ENCODE measurements at places on chromosomes 16 and 17.

DNA sequence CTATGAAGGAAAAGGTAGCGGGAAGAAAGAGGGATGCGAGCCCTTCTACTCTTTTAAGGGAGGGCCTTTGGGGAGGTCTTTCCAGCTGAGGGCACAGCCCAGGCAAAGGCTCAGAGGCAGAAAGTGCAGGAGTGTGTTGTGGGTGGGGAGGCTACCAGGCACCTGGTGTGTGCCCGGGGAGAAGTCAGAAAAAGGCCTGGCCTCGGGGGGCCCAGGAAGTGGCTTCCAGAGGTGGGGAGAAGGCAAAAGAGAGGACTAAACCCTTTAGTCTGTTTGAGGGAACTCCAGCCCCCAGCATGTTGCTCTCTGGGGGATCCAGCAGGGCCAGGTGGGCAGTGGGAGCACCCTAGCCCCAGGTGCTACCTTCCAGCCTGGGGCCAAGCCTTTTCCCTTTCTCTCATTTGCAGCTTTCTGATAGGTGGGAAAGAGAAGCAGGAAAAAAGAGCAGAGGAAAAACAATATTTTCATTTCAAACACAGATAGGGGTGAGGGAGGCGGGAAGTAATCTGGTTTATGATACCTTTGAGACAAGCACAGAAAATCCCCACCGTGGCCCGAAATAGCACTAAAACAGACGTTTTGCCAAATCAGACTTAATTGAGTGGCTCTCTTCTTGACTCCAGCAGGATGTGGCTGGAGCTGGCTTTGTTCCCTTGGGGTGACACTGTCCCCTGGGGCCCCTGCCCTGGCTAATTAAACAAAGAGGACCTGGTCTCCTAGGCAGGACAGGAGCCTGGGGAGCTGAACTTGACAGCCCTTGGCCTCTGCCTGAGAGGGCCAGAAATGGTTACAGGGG is 10.4 kb downstream of the RAI1 start:
- no peak for DNase-seq

DNA sequence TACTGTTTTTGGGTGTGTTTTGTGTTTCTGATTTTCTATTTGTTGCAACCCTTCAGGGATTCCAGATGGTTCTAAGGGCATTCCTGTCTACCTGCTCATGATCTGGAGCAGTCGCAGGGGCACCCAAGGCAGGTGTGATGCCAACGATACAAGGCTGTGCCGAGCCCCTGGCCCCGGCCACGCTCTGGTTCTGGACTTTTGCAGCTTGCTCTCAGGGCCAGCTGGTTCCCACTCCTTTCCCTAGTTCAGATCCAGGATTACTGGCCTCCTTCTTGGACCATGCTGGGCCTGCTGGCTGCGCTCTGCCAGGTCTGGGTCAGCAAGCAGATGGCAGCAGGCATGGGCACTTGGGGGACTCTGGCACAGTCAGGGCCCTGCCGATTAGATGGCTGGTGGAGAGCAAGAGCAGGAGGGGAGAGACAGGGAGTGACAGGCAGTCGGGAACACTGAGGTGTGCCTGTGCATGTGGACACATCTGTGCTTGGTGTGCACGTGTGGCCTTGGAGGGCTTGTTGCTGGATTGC is 15.2 kb upstream of the RAP1GAP2 start:
- no peak for DNase-seq

DNA sequence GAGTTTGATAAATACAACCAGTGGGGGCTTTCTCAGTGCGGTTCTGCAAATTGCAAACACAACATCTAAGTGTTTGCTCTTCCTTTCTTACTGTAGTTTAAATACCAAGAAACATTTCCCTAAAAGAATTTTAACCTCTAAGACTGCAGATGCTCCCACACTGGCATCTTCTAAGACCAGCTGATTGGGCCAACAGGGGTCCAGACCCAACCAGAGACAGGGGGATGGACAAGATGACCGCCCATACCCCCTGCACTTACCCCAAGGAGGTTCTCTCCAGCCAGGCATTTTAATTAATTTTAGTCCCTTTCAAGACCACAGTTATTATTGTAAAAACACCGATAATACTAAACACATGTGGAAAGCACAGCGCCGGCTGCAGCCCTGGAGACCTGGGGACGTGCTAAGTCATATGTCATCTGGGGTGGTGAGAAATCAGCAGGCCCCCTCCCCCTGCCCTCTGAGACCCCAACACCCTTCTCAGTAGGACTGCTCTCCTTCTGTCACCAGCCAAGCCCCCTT is 242.3 kb downstream of the SOX9 start:
- DNase-seq, result no peak

DNA sequence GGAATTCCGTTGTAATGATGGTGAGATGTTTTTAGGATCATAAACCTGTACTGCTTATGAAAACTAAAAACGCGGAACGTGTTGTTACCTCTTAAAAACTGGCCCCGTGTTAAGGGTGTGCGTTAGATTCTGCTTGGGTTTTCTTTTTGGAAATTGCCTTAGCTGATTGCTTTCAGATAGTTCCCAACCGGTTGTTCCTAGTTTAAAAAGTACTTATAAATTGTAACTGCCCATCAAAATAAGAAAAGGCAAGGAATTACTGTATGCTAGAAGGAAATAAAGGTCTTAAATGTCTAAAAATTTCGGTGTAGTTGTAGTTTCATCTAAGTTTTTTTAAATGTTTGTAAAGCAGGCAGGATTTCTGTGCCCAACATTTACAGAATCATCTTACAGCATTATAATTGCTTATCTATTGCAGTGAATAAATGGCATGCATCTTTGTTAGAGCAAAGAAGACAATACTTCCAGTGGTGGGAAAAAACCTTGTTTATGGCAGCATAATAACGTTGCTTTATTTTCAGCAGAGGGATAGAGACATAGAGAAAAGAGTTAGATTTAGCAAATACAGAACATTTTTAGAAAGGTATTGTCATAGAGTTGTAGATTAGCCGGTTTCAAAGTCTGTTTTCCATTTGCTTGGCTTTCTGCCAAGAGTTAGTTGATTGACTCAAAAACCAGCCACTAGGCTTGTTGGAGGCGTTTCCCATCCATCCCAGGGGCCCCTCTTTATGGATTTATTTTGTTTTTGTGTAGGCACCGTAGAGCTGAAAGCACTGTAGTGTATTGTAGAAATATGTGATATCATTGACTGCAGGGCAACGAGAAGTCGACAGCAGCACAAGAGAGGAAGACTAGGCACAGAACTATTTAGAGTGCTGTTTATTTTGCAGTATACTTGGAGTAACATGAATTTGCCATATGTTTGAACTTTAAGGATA is 1.7 kb downstream of the PPM1D start:
- no peak for DNase-seq

DNA sequence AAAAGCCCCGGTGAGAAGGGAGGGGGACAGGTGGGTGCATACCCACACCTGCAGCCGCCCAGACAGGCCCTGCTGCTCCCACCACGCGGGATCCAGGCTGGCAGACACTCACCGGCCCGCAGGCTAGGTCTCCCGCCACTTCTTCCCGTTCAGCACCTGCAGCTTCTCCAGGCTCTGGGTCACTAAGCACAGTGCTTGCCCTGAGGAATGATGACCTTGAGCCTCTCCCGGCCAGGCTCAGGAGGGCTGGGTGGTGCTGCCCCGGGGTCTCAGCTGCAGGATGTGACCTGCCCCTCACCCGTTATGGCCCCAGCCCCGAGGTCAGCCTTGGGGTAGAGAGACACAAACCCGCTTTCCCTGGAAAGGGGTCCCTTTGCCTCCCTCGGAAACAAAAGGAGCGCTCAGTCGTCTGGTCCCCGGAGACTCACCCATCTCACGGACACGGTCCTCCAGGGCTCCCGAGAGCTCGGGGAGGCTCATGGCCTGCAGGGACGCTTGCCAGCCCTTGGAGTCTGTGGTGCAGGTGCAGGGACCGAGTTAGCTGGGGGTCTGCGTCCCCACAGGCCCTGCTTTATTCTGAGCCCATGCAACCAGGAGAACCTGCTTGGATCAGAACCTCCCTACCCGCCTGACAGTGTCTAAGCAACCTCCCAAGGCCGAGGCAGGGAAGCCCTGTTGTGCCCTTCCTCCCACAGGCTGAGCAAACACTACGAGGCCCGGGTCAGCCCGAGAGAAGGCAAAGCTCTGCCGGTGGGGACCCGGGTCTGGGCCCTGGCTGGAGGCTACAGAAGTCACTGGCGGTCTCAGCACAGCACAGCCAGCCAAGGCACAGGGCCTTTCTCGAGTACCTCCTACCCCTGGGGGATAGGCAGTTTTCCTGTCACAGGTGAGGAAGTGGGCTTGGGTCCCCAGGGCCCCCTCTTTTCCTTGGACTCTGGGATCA is 3.8 kb downstream of the NUDT16L1 start:
- DNase-seq, result no peak

GRCh38 chr16:24989494-24989893 is 25.7 kb downstream of the ARHGAP17 start:
- DNase-seq, result no peak

DNA sequence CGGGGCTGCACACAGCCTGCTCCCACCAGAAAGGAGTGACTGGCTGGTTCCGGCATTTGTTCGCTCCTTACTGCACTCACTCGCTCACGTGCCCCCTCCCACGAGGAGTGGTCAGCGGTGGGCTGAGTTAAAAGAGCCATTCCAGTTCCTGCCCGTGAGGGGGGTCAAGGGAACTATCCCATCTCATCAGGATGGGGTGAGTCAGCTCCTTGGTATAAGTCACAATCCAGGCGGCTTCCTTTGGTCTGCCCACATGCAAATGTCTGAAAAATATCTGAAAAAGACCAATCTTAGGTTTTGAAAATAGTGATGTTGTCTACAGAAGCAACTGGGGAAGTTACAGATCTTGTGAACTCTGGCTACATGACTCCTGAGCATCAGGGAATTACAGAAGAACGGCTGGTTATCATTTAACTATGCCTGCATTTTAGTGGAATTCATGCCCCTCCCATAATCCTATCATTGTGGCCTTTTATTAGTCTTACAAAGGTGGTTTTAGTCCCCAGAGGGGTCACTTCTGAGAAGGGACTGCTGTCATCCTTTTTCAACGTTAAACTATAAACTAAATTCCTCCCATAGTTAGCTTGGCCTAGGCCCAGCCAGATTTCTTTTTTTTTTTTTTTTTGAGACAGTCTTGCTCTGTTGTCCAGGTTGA is 9.8 kb upstream of the TNFSF12 start:
- no peak for DNase-seq

- DNase-seq, result no peak
These were observed 91.7 kb upstream of the CACNG3 start for GRCh38 chr16:24164416-24164815.

- DNase-seq, result no peak
These were observed 15.8 kb downstream of the ANKFY1 start for GRCh38 chr17:4247971-4248388.

DNA sequence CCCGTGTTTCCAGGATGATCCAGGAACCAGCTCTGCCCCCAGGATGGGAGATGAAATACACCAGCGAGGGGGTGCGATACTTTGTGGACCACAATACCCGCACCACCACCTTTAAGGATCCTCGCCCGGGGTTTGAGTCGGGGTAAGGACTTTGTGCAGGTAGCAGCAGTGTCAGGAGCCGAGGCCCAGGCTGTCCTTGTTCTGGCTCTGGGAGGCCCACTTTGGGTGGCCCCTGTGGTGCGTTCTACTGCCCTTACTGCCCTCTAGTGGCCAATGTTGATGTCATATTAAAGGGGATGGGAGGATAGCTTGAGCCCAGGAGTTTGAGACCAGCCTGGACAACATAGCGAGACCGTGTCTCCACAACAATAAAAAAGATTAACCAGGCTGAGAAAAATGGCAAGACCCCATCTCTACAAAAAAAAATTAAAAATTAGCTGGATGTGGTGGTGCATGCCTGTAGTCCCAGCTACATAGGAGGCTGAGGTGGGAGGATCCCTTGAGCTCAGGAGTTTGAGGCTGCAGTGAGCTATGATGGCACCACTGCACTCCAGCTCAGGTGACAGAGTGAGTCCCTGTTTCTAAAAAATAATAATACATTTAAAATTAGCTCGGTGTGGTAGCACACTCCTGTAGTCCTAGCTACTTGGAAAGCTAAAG is 20.9 kb upstream of the CLEC18A start:
- DNase-seq, result no peak

GRCh38 chr17:82839617-82840292 is at the start of gene ZNF750:
ZNF750 (minus strand) TSS chr17:82840022; CDS start chr17:82832454, 7,568 bp downstream.
- DNase-seq, result no peak

DNA sequence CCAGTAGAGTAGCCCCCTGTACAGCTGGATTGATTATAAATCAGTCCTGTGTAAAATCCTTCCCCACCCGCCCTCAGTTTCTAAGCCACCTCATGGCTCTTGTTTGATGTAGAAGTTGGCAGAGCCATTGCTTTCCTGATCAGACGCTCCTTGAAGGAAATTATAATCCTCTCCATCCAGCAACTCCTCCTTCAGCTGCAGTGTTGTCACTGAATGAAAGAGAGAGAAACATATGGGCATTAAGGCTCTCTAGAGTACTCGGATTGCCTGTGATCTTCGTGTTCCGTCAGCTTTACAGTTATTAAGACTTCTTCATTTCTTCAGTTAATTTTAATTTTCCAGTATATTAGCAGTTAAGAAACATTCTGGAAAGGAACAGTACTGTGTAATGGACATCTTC is 14.3 kb downstream of the NME2 start:
- no peak for DNase-seq

GRCh38 chr17:836151-836550 is 54.0 kb downstream of the MRM3 start:
- no peak for DNase-seq

DNA sequence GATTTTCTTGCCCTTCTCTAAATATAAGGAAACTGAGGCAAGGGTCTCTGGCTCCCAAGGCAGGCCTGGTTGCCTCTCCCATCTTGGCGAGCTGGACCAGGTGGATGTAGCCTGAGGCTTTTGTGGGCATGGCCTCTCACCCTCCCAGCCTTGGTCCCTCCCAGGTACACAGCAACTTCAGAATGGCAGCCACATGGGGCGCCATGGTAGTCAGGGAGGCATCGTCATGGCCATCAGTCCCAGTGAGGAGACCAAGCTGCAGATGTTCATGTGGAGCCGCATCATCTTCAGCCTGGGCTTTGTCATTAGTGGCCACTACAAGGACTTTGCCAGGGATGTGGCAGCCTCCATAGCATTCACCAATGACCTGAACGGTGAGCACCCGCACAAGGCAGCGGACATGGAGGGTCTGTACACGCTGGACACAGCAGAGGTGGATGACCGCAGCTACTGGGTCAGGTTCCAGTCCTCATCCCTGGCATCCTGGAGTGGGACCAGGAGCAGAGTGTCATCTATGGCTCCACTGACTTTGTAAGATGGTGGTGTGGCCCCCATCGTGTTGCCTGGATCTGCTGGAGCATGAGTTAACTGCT is 165.8 kb upstream of the ZNF267 start:
- DNase-seq, result no peak

- no peak for DNase-seq
These were observed 29.9 kb downstream of the YPEL2 start for GRCh38 chr17:59361386-59361785.

GRCh38 chr17:37842401-37842800 is 81.8 kb upstream of the TBC1D3K start:
- no peak for DNase-seq

- DNase-seq, result no peak
These were observed 434 bp downstream of the CEMP1 start for GRCh38 chr16:2530629-2531318.

All from thoracic aorta (tissue), 2 donors.